Fibroblast of lung (primary cell): ENCODE measurements at places on chromosomes 16 and 17. TPM values are rescaled to one million over a fixed set of nuclear protein-coding genes. Genes with fewer than 3 reads are reported as not detected.

CYB5B gene
- total RNA-seq = 37.2 and 87.4 TPM in 2 replicates

- peaks cover 17% of the 10 kb centered on the region for H3K4me1 ChIP-seq
- H3K36me3 ChIP-seq = no peaks in the 10 kb centered on the region
- no peak overlapping the region for H3K4me3 ChIP-seq
Observed at GRCh38 chr16:72836181-72836580, 211.7 kb downstream of the ZFHX3 start.

DNA sequence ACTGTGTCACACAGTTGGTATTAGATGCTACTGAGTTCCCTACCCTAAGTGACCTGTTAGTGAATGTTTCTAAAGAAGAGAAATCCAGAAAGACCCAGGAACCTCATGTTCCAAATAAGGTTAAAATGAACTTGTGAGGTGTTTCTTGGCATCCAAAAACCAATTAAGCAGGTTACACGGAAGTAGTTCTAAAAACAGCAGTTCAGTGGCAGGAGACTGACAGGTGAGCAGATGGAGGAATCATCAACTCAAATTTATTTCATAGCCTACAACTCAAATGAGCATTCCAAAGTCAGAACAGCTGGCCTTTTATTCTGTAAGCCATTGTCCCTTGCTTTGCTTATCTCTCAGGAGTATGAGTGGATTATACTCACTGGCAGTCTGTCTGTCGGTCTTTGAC is 188.3 kb downstream of the IRX3 start:
- H3K4me1 ChIP-seq = no peaks in the 10 kb centered on the region
- H3K36me3 ChIP-seq = no peaks in the 10 kb centered on the region
- no peak overlapping the region for H3K4me3 ChIP-seq
- no peaks in the 10 kb centered on the region for H3K27me3 ChIP-seq
- H3K27ac ChIP-seq = no peak overlapping the region

GRCh38 chr17:16440901-16441629 is 25.7 kb downstream of the TRPV2 start:
- H3K36me3 ChIP-seq = peaks cover 28% of the 10 kb centered on the region
- H3K27me3 ChIP-seq = no peaks in the 10 kb centered on the region
- H3K4me1 ChIP-seq = peaks cover 13% of the 10 kb centered on the region
- H3K4me3 ChIP-seq = peak overlapping the region; percentile 86
- no peak for DNase-seq

DNA sequence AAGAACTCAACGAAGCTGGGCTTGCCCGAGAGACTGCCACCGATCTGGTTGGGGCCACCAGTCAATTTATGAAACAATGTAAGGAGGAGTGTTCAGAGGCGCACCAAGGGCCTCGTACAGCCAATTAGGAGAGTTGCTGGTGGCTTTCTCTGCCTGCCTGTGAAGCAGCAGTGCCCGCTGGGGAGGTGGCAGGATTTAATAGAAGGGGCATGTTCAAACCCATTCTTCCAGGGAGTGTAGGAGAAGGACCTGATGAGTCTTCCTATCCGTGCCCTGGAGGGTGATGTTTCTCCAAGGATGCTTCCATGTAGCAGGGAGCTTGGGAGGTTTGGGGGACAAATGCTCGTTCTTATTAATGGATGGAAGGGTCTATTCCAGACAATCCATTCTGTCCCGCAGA is 178.4 kb downstream of the CCDC182 start:
- H3K27me3 ChIP-seq = no peaks in the 10 kb centered on the region
- no peak overlapping the region for H3K4me3 ChIP-seq
- no peak for DNase-seq

GRCh38 chr16:68037841-68038597 is 14.9 kb downstream of the DUS2 start:
- H3K36me3 ChIP-seq = peaks cover 4% of the 10 kb centered on the region
- no peak overlapping the region for H3K4me3 ChIP-seq
- H3K4me1 ChIP-seq = no peaks in the 10 kb centered on the region
- H3K27ac ChIP-seq = no peak overlapping the region
- H3K27me3 ChIP-seq = no peaks in the 10 kb centered on the region

KCNH6 gene
- total RNA-seq = not detected in 2 replicates

- no peak overlapping the region for H3K27ac ChIP-seq
- no peak overlapping the region for H3K4me3 ChIP-seq
- DNase-seq = peak; percentile 35
Observed at GRCh38 chr16:1105888-1106620, 10.0 kb upstream of the C1QTNF8 start.

GRCh38 chr17:50882851-50883250 is 16.7 kb upstream of the TOB1 start:
- H3K36me3 ChIP-seq = no peaks in the 10 kb centered on the region
- no peaks in the 10 kb centered on the region for H3K4me1 ChIP-seq
- no peak overlapping the region for H3K27ac ChIP-seq
